ENCODE measurements at places on chromosomes 4 and X.

GRCh38 chr4:145207934-145208333 lies 27.5 kb upstream of the OTUD4 start:
- DNase-seq = no peak

DNA sequence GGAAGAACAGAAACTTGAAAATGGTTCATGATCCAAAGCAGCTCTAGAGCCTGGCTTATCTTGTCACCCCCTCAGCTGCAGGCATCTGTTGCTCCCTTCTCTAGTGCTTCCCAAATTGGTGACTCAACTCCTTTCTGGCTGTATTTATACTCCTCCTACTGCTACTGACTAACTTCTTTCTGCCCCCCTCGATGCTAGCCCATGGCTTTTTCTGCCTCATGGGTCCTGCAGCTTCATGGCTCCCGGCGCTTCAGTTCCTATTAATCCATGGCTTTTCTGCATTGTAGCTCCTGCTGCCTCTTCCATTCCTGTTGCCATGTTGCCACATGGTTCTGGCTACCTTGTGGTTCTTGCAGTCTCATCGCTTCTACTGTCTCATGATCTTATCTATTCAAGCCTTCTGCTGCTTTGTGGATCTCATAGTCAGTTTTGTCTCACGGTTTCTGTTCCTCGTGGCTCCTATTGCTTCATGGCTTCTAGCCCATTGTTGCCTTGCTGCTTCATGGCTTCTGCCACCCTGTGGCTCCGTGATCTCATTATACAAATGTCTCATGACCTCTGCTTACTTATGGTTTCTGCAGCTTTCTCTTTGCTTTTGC lies 48.1 kb downstream of the SMC1A start:
- DNase-seq = no peak

DNA sequence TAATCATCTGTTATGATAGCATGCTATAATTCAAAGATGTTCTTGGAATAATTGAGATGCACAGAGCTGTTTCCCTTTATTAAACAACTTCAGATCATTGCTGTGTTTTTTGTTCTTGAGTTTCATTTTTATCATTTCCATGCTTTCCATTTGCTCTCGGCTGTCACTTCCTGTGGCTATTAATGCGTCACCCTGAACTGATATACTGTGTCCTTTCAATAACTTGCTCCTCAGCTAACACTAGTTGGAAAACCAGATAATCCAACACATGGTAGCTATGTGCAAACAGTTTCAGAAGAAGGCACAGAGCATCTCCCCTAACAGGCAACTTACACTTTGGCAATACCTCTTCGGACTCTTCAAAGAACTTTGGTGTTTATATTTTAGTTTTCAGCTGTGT lies 376.0 kb downstream of the GBA3 start:
- DNase-seq = no peak

- DNase-seq = no peak
These were observed 205.9 kb downstream of the NDST4 start for GRCh38 chr4:114907568-114907967.

DNA sequence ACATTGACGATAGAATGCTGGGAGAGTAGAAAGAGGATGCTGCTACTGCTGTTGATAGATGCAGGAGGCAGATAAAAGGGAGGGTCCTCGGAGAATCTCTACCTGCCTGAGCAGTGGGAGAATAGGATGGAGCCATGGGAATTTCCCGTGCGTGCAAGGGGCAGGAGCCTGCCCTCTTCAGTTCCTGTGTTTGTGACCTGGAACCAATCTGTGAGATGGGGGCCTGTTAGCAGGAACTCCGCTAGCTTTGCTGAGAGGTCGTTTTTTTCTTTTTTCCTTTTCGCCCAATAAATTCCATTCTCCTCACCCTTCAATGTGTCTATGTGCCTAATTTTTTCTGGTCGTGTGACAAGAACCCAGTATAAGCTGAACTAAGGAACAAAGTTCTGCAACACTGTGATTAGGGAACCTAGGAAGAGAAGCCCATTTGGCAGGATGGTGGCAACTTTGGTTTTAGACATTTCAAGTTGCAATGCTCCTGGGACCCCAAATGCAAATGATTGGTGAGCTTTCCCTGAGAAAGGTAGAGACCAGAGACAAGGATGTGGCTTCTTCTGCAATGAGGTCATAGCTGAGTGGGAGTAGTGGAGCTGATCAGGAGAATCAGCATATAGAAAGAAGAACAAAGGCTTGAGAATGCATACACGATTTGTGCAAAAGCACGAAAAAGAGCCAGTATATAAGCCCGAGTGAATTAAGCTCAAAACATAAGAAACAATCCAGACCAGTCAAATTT lies 23.9 kb downstream of the SLC39A8 start:
- DNase-seq = no peak

- DNase-seq = no peak
These were observed 256.8 kb downstream of the FSTL5 start for GRCh38 chr4:161906836-161907589.

DNA sequence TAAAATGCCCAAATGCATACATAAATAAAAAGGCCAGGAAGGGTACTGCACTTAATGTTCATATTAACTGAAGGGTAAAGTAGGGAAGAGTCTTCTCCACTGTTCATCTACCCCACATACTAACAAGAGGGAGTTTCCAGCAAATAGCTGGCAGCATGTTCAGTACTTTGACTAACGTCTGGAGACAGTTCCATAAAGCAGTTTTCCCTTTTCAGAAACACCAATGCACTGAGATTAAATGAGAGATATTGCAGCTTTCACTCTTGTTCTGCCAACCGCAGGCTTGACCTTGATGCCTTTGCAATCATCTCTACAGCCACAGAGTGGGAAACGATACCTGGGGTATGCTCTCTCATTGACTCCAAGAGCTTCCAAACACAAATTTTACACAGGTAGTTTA lies 2123.1 kb upstream of the TENM3 start:
- DNase-seq = peak; percentile 19

- DNase-seq = no peak
These were observed 244.8 kb upstream of the PSAPL1 start for GRCh38 chr4:7679406-7680040.

- peak; percentile 57 for DNase-seq
These were observed 25.1 kb upstream of the APLN start for GRCh38 chrX:129679901-129680300.

- no peak for DNase-seq
These were observed 983.2 kb upstream of the IGFBP7 start for GRCh38 chr4:58093352-58093751.

DNA sequence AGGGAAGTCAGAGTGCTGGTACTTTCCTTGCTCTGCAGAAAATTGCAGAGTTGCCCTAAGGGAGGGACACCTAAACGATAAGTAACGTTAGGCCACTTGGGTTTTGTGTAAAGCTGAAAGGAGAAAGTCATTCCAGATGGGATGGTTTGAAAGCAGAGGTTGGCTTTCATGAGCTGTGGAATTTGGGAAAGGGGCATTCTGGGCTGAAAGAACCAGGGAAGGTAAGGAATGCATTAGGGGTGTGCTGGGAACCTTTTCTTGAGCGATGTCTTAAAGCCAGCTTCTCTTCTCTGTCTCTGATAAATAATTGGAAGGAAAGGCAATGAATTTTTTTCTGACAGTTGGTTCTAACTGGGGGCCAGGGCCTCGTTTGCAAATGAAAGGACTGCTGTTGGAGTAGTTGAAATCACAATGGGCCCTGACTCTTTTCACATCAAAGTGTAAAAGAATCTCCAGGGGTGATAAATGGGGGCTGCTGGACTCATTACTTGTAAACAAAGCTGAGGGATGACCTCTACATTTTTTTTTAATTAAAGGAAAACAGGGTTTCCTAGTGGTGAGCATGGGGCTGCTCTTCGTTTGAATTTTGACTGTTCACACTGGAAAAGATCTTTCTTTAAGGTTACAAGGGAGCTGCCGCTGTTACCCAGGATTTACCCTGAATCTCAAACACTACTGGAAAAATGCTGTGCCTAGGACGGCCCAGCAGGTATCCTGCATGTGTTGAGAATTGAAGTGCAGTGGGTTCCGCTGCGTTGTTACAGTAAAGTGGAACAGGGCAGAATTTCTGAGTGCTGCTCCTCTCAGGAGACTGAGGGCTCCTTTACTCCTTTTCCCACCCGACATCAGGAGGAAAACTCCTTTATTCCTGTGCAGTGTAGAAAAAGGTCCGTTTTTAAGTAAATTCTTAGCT lies 25.0 kb downstream of the AFF1 start:
- no peak for DNase-seq

- DNase-seq = no peak
These were observed 127.3 kb downstream of the TMA16 start for GRCh38 chr4:163621821-163622220.

DNA sequence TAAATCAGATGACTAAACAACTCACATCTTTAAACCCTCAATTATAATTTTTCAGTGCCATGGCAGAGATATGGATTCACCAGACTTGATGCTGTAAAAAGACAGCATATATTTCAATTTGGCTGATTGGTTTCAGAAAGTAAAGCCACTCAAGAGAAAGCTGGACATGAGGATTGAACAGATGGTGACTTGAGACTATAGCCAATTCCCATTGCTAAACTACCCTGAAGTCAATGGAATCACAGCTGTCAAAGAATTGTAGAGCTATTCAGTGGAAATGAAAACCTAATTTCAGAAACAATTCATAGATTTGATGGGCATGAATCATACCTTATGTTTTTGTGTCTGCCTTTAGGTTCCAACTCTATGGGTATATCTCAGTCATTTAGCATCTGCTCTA lies 510.6 kb upstream of the BOD1L1 start:
- DNase-seq = no peak

GRCh38 chr4:26594778-26595177 lies 10.9 kb downstream of the TBC1D19 start:
- DNase-seq = no peak

DNA sequence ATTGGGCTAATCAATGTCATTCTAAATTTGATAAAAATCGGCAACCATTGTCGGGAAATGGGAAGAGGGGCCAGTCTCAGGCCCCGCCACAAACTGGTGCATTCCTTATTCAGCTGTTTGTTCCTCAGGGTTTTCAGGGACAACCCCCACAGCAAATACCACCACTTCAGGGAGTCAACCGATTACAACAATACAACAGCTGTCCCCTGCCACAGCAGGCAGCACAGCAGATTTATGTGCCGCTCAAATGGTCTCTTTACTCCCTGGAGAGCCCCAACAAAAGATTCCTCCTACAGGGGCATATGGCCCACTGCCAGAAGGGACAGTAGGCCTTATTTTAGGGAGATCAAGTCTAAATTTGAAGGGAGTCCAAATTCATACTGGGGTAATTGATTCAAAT lies 61.8 kb downstream of the ZNF732 start:
- DNase-seq = no peak

GRCh38 chr4:169485086-169485485 lies 127.3 kb downstream of the NEK1 start:
- peak; percentile 31 for DNase-seq

- no peak for DNase-seq
These were observed 1148.9 kb downstream of the STIM2 start for GRCh38 chr4:28009541-28009940.

- no peak for DNase-seq
These were observed at the start of gene TASL for GRCh38 chrX:30577362-30577991. TASL (minus strand) TSS chrX:30577766; CDS start chrX:30560355, 17,411 bp downstream.

- DNase-seq = peak; percentile 59
These were observed 36.9 kb downstream of the SORBS2 start for GRCh38 chr4:185774845-185775680.
